ENCODE measurements at places on chromosomes 11 and 22.
A peak's percentile ranks its signal among the peaks of the same experiment; 100 is the strongest.

DNA sequence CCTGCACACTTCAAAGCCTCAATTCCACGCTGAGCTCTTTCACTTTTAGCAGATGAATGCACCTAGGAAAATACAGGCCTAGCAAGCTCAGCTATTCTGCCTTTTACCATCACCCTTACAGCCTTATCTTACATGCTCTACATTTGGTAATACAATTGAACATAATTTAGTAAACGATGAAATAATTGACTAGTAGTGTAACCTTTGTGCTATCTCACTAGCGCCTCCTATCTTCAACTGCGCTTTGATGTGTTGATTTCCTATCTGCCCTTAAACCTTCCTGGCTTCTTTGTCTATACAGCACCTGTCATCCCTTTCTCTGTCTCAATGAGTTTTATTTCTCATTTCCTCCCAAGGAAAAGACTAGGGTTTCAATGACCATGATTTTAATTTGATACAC lies 149.7 kb downstream of the LRRC4C start:
- no peak for DNase-seq

- DNase-seq, result no peak
Measured at GRCh38 chr11:3605771-3606203, 36.0 kb downstream of the ART5 start.

DNA sequence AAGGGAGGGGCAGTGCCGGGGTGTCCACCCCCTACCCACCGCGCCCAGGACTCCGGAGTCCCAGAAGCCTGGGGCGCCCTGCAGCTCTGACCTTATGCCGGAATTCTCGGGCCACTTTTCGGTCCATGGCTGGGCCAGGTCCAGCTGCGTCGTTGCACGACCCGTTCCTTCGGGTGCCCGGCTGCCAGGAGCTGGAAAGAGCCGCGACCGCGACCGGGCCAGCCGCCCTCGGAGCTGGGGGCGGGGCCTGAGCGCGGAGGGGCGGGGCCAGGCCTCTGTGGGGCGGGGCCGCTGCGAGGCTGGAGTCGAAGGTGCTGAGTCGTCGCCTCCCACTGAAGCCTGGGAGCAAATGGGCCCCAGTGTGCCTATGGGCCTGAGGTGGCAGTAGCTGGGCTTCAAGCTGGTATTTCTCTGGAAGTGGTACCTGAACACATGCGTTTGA lies at the start of gene USH1C:
Gene USH1C (minus strand): TSS at position 236 of the 442 bp plus-strand sequence. CDS start 109 bp downstream, at position 127.
- peak; percentile 67 for DNase-seq

- DNase-seq, result no peak
Measured at GRCh38 chr11:78659326-78660270, 84.9 kb upstream of the NARS2 start.

DNA sequence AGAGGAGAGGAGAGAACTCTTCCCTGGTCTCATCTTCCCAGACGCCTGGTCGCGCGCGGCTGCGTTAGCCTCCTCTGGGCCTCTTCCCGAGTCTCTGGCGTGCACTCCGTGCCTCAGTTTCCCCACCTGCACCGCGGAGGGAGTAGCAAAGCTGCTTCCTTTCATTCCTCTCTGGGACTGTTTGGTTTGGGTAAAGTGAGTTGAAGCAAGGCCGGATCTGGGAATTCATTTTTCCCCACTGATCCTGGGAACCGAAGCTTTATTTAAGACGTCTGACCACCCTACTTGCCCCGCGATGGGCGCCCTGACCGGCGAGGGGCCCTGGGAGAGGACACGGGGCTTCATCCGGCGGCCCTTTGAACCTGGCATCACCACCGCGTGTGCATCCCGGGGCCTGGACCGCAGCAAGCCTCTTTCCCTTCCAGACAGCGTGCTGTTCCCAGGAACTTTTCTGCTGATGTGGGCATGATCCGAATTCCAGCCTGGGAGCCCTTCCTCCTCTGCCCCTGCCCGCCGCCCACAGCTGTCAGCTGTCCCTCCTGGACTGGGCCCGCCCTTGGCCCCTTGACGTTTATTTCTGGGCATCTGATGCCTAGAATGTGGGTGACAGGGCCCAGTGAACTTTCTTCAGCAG lies 758 bp downstream of the LDLRAD3 start:
- DNase-seq, result no peak

- DNase-seq, result peak; percentile 65
Measured at GRCh38 chr11:47514825-47515647, 37.9 kb downstream of the CELF1 start.

DNA sequence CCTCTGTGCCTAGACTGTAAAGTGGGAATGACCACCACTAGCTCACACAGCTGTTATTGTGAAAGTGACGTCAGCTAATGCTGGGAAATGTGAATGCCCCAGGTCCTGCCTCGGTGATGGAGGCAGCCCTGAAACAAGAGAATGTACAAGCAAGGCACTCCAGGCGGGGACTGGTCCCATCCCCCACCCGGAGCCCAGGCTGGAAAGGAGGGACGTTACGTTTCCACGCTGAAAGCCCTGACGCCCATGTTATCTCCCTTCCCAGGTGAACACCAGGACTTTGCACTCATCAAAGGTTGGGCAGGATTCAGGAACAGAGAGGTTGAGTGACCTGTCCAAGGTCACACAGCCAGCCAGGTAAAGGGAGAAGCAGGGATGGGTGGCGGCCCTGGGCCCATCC lies 784 bp downstream of the SULT4A1 start:
- DNase-seq, result no peak

GRCh38 chr11:36628141-36628540 lies 30.1 kb upstream of the RAG2 start:
- no peak for DNase-seq

DNA sequence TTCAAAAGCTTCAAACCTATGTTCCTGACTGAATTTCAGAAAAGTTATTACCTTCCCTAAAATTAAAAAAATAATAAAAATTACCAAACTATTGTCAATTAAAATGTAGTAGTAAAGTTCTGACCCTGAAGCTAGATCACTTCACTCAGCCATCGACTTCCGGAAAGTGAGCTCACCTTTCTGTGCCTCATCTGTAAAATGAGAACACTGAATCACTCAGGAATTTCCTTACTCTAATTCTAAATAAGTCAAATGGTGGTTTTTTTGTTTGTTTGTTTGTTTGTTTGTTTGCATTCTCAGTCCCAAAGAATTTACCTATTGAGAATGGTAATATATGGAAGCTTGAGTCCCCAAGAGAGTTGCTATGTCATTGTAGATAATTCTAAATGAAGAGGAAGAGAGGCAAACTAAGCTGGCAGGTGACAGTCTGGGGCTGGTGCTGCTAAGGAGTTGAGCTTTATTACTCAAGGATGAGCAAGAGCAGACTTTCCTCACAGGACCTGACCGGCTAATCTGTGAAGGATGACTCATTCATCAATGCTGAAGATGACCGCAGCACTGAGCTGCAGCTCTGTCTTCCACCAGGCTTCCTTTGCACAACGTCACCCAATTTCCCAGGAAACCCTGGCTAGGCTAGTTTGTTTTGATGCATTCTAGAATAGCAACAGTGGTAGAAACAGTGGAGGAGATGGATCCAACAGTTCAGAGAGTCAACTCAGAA lies 248.8 kb downstream of the RAB38 start:
- no peak for DNase-seq

DNA sequence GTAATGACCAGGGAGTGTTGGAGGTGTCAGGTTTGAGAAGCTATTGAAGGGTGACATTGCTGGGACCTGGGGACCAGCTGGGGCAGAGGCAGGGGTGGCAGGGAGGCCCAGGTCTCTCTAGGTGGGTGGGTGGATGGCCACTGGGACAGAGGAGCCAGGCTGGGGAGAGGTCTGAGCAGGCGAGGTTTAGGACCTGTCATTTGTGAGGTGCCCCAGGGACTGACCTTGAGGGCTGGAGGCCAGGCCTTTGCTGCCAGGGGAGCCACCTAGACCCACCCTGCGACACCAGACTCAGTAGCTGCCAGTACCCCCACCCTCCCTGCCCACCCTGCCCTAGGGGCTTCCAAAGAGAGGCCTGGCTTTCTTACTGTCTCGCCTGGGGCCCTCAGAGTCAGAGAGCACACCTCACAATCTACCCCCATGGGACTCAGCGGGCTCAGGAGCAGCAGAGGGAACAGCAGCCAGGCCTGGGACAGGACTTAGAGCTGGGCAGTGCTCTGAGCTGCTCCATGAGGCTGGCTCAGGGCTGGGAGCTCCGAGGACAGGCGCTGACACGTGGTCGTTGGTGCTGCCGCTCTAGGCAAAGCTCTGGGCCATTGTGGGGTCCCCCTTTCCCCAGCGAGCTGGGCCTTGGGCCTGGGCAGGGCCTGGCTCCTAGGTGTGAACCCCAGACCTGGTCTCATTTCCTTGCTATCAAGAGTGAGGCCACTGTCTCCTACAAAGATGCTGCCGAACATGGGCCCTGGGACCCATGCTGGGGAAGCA lies 28.6 kb upstream of the PPARA start:
- no peak for DNase-seq

DNA sequence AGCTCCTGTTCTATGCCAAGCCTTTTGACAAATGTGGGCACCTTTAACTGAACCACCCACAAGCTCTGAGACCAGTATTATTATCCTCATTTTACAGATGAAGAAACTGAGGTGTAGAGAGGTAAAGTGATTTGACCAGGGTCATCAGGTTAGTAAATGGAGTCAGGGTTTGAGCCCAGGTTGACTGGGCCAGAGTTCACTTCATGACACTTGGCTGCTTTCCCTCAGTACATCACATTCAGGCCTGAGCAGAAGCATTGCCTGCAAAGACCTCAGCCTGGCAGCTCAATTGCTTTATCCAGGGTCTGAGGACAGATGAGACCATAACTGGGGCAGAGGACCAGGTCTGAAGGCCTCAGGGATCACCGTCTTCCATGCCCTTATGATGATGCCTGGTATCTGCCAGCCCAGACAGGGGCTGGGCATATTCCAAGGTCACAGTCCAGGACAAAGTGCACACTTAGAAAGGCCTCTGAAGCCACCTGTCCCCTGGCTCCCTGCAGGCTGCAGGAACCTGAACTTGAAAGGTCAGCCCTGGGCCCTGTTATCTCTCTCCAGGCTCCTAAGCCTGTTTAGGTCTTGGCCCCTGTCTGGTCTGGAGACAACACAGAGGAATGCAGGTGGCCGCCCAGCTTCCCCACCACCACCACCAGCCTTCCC lies 32.0 kb downstream of the POU2AF3 start:
- DNase-seq, result no peak

DNA sequence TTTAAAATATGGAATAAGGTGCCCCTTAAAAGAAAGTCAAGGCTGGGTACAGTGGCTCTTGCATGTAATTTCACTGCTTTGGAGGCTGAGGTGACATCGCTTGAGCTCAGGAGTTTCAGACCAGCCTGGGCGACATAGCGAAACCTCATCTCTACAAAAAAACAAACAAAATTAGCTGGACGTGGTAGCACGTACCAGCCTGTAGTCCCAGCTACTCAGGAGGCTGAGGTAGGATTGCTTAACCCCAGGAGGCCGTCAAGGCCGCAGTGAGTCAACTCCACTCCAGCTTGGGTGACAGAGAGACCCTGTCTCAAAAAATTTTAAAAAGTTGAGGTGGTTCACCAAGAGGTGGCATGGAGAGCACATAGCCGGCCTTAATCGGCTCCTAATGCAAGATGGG lies 17.7 kb upstream of the ADORA2A start:
- DNase-seq, result no peak

- no peak for DNase-seq
Measured at GRCh38 chr11:32375826-32376225, 59.5 kb downstream of the WT1 start.

- no peak for DNase-seq
Measured at GRCh38 chr22:37769056-37769455, 38.7 kb upstream of the GCAT start.

DNA sequence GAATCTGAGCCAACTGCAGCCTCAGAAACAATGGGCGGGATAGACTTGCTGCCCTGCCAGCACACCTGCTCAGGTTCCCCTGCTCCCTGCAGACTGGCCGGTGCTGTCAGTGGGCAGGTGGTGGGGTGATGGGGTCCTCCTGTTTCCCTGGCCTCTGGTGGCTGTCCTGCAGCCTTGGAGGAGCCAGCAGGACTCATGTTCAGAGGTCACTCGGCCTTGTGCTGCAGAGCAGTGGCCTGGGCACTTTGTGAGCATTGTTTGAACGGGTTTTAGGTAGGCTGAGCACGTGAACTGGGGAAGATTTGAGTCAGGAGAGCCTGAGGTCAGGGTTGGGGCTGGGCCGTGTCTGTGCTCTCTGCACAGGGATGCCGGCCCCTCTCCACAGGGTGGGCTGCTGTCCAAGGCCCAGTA lies 17.6 kb downstream of the PPIL2 start:
- no peak for DNase-seq

- no peak for DNase-seq
Measured at GRCh38 chr11:44591557-44591956, 26.1 kb downstream of the CD82 start.

GRCh38 chr22:48957311-48957986 lies 870.2 kb downstream of the BRD1 start:
- DNase-seq, result no peak

DNA sequence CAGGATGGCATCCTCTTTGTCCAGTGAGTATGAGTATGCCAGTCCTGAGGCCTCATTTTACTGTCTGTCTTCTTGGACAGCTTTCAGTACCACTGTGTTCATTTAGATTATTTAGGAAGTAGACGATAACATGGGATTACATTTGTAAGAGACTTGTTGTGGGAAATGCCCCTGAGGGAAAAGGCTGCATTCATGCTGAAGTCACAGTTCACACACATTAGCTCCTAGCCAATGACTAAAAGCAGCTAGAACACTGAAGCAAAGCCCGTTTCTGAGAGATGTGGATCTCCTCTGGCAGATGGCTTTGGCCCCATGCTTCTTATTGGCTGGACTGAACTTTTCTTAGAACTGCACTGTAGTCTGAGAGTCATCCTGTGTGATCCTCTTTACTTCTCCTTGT lies 242.4 kb downstream of the FAM76B start:
- DNase-seq, result no peak

- DNase-seq, result no peak
Measured at GRCh38 chr11:80916173-80916798, 1475.5 kb upstream of the TENM4 start.

GRCh38 chr11:34890812-34891211 lies 25.4 kb downstream of the APIP start:
- DNase-seq, result no peak

DNA sequence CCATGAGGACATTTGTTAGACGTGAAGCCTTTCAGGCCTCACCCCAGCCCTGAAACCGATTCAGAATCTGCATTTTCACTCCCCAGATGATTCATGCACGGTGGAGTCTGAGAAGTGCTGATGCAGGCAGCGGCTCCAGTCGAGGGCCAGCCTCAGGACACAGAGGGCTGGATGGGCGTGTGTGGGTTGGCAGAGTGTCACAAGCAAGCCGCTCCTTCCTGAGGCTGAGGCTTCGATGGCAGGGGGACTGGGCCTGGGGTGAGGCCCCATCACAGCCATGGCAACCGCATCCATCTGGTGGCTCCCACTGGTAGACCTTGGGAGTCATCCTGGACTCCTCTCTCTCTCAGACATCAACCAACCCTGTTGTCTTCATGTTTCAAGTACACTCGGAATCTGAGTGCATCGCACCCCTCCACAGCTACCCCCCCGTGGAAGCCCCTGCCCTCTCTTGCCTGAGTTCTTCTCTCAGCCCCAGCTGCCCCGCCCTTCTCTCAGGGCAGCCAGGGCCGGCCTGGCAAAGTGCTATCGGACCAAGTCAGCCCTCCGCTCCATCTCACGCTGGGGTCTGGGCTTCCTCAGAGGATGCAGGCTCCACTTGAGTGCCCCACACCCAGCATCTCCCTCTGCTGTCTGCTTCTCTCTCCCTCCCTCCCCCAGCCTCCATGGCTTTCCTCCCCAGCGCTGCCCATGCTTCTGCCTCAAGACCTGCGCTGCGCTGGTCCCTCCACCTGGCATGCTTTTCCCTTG lies 10.6 kb downstream of the KCNC1 start:
- DNase-seq, result no peak

- no peak for DNase-seq
Measured at GRCh38 chr11:122791836-122792235, 46.5 kb upstream of the CRTAM start.

Data from activated T-cell treated with anti-CD3 and anti-CD28 coated beads, Interleukin-2, amount 50 U/mL, for 48 hours (primary cell).